ENCODE measurements at places on chromosomes 16 and 17. TPM values are rescaled to one million over a fixed set of nuclear protein-coding genes. Genes with fewer than 3 reads are reported as not detected.

Gene CNGB1
- total RNA-seq = not detected

Gene FOXN1
- total RNA-seq = not detected

Gene MON1B
- total RNA-seq = 17.6 TPM

- DNase-seq = no peak
Observed at GRCh38 chr16:7571366-7571765, 238.7 kb downstream of the RBFOX1 start.

DNA sequence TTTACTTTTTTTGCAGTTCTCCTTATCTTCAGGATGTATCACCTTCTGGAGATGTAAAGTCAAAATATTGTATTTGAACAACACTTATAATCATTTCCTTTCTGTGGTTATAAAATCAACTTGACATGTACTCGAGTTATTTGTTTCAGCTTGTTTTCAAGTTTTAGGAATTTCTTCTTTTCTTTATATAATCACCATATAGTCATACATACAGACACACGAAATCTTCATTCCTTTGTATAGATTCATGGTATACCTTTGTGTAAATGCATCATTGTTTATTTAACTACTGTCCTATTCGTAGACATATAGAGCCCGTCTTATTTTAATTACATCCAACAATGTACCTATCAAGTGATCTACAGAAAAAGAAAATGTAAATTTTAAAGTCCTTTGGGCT is 40.1 kb downstream of the CMC2 start:
- no peak for DNase-seq
